ENCODE measurements at places on chromosomes 3 and 15.

- DNase-seq, result no peak
Observed at GRCh38 chr15:100847194-100847593, 32.4 kb upstream of the ALDH1A3 start.

- no peak for DNase-seq
Observed at GRCh38 chr3:22371036-22371435, 620.0 kb upstream of the ZNF385D start.

DNA sequence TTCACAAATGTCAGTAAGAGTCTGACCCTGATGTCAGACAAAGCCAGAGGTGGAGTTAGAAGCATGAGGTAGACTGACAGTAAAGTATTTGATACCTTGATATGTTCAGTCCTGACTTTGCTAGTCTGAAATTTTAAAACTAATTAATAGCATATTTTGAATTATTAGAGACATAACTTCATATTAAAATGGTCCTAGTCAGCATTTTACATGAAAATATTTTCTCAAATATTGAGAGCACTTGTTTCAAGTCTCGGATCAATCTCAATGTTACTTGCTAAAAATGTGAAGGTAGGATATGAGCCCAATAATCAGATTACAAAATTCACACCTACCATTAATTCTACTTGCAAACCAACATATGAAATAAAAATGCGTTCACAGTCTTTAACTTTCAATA is 58.1 kb upstream of the TTC14 start:
- DNase-seq, result no peak

DNA sequence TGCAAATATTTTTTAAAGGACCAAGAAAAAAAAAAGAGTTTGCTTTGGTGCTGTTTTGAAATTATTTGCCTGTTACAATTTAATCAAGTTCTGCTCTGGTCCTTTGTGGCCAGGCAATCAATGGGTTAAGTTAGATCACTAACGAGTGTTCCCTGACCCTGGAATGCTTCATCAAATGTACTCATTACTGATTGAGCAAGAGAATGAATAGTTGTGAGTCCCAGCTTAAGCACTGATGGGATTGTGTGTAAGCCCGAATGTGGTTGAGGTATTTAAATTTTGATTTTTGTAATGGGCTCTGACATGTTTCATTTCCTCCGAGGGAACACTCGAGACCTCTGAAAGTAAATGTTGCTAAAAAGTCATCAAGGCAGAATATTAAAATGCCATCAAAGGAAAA is 699.1 kb downstream of the MCTP2 start:
- peak; percentile 9 for DNase-seq

GRCh38 chr15:25345943-25346342 is 92.9 kb downstream of the UBE3A start:
- DNase-seq, result peak; percentile 39

DNA sequence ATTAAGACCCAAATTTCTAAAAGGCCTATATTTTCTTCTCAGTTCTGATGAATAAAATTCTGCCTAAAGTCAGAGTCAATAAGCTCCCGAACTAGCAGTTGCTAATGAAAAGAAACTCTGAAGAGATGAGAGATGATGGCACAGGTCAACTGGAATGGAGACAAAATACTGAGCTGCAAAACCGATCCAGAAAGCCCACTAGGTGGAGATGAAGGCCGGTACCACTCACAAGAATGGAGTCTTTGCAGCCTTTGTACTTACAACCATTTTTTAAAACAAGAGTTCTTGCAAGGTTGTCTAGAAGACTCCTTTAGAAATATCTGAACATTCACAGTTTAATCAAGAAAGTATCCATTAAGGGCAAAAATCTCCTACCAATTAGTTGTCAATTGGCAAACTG is 119.9 kb upstream of the TJP1 start:
- DNase-seq, result peak; percentile 17

GRCh38 chr15:35751413-35752133 is 205.6 kb upstream of the DPH6 start:
- peak; percentile 82 for DNase-seq

DNA sequence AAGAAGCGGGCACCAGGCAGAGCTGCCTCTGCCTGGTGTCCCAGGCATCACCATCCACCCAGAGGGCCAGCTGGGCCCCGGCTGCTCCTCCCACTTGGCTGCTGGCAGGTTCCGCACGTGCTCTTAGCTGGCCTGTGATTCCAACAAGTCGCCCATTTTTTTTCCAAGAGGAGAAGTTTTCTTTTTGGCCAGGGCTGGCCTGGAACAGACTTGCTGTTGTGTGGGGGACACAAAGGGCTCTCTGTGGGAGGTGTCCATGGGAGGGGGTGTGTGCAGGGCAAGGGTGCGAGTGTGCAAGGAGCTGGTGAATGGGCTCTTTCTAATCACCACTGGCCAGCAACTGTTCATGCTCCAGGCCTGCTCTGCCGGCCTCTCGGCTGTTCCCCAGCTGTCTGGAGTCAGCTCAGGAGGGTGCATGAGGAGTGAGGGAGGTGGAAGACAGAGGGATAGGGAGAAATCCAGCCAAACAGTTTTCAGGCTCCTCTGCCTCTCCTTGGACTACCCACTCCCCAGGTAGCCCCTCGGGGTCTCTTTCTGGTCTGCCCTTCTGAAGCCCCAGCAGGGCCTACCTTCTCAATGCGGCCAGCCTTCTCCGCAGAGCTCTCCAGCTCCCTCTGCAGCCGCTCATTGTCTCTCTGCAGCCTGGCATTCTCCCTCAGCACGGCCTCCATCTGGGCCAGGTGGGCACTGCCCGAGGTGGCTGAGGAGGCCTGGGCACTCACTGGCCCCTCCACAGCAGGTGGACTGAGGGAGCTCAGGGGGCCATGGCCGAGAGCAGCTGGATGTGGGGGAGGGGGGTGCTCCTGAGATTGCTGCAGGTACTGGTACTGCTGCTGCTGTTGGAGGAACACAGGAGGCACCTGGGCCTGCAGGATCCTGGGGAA is 7.1 kb downstream of the AMOTL2 start:
- no peak for DNase-seq

DNA sequence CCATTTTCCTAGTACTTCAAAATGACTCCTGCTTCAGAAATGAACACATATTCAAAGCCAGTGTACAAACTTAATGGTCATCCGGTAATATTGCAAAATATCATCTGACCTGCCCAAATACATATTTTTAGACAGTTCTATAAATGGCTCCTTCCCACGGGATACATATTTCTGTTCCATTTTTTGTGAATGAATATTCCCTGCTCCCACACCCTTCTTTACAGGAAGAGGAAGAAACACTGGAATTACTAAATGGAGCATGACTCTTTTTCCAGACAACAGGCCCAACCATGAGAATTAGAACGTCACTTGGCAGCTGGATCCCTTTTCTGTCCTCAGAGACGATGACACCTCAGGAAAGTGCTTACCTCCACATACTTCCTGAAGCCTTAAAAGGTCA is 38.0 kb upstream of the CBLB start:
- DNase-seq, result peak; percentile 88

- peak; percentile 97 for DNase-seq
Observed at GRCh38 chr3:27166888-27167287, 202.3 kb downstream of the NEK10 start.

- no peak for DNase-seq
Observed at GRCh38 chr3:3798631-3799113, 559 bp upstream of the LRRN1 start.

DNA sequence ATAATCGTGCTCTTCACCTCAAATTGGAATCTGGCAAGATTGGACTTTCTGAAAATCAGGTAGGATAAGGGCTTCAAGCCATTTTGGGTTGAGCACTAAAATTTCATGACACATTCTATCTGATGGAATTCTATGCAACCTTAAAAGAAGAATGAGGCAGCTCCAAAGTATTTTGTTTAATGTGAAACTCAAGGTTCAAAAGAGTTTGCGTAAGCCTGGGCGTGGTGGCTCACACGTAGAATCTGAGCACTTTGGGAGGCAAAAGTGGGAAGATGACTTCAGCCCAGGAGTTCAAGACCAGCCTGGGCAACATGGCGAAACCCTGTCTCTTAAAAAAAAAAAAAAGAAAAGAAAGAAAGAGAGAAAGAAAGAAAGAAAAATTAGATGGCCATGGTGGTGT is 3.6 kb upstream of the PLA1A start:
- DNase-seq, result no peak

- no peak for DNase-seq
Observed at GRCh38 chr3:151329363-151329762, at the start of gene P2RY13. Gene P2RY13 (minus strand): TSS chr3:151329549. CDS start chr3:151329528, 21 bp downstream.

DNA sequence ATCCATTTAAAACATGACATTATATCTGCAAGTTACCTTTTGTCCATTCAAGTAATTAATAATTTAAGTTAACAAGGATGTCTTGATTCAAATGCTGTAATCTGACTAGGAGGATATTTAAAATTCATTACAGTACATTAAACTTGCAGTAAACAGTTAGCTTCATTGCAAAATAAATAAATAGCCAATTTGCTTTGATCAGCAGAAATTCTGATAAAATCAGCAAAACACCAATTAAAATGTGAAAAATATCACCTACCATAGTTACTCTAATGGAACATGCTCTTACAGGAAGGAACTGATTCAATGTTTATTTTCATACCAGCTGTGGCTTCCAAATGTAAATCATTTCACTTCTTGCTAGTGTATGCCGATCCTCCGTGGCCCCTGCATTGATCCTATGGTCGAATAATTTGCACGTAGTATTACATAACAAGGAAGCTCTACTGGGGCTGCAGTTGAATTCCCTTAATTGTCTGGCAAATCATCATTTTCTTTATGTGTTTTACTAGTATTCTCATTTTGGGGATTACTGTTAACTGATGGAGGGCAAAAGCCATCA is 150.7 kb downstream of the FOXB1 start:
- DNase-seq, result no peak

GRCh38 chr3:43287500-43287873 is 1.1 kb downstream of the SNRK start:
- no peak for DNase-seq

DNA sequence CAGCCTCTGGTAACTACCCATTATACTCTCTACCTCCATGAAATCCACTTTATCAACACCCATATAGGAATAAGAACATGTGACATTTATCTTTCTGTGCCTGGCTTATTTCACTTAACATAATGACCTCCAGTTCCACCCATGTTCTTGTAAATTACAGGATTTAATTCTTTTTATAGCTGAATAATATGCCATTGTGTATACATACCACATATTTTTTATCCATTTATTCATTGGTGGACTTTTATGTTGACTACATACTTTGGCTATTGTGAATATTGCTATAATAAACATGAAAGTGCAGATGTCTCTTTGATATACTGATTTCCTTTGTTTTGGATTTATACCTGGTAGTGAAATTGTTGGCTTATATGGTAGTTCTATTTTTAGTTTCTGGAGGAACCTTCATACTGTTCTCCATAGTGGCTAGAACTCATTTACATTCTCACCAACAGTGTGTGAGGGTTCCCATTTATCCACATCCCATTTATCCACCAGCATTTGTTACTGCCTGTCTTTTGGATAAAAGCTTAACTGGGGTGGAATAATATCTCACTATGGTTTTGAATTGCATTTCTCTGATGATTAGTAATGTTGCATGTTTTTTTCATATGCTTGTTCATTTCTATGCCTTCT is 473.4 kb downstream of the TBL1XR1 start:
- DNase-seq, result no peak

GRCh38 chr3:188819939-188820338 is 351.8 kb upstream of the TPRG1 start:
- peak; percentile 80 for DNase-seq

DNA sequence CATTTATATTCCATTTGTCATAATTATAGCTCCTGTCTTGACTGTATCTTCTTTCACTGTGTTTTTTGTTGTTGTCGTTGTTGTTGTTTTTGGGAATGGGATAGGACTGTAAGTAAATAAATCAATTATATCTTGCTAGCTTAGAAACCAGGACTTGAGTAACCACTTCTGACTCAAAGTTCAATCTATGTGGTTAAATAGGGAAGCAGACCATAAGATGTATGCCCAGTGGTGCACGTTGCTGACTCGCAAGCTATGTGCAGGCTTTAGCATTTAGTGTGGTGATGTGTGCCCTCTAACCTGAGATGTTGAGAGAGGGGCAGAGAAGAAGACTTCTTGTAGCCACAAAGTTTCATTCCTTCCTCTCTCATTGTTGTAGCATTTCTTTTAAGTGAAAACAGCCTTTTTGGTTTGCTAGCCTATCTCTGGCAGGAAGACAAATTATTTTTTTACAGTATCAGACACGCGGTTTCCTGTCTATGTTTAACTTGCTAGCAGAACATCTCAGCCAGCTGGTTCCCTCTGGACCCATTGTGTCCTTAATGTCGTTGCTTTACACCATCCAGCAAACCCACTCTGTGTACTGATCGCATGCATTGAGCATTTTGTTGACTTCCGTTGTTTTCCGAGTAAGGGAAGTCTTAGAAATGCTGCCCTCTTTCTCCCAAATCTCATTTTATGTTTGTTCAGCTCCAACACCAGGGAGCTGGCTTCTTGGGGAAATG is 52.1 kb downstream of the TGFBR2 start:
- DNase-seq, result peak; percentile 85

DNA sequence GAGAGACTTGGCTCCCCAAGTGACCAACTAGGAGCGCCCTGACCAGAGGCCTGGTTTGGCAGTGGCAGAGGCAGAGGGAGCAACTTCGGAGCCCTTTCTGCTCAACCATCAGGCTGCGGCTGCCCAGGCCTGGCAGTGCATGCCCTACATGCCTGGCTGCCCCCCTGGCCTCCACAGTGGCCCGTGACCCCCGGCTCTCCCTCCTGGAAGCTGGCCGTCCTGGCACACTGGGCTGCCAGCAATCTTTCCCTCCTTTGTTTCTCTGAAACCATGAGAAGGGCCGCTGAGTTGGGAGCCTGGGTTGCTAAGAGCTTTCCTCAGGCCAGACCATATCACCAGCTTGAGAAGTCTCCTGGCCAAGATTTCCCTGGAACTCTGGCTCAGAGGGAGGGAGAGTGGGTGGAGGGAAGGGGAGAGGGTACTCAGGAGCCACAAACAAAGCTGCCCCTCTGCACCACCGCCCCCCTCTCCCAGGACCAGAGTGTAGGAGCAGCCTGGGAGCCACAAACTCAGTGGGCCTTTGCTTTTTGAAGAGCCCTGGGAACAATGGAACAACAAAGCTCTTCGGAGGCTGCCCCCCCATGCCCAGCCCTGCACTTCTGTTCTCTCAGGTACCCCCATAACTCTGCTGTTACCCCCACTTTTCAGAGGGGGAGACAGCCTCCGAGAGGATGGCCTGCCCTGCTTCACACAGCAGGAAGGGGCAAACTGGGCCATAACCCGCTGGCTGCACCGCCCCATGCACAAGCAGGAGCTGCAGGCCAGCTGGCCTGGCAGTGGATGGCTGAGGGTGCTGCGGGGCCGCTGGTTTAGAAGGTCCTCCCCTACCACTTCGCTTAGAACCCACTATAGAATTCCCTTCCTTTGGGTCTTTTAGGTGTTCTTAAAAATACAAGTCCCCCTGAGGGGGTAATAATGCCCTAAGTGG is 11.3 kb downstream of the CORO2B start:
- no peak for DNase-seq

- no peak for DNase-seq
Observed at GRCh38 chr3:131151-131888, 65.2 kb upstream of the CHL1 start.

All from fibroblast of mammary gland (primary cell).